ENCODE measurements at places on chromosomes 6 and 20.

GRCh38 chr20:53752583-53752970 lies 158.9 kb upstream of the ZNF217 start:
- no peak for DNase-seq

- no peak for DNase-seq
Measured at GRCh38 chr6:156963712-156964700, 186.8 kb downstream of the ARID1B start.

DNA sequence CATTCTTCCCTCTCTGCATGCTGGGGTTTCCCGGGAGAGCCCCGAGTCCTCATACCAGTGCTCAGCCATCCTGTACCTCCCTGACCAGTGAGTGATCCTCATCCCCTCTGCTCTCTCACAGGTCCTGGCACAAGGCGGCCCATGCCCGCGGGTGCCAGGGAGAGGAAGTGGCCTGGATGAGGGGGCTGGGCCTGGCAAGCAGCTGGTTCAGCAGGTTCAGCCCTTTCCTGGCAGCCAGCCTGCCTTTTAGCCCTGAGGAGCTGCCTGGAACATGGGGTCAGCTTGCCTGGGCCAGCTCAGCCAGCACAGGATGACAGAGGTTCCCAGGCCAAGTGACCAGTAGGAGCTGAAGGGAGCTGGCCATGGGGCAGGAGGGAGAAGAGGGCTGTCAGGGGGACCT lies 10.9 kb downstream of the MOCS1 start:
- DNase-seq, result no peak

- DNase-seq, result no peak
Measured at GRCh38 chr6:13666194-13667105, 45.2 kb downstream of the RANBP9 start.

DNA sequence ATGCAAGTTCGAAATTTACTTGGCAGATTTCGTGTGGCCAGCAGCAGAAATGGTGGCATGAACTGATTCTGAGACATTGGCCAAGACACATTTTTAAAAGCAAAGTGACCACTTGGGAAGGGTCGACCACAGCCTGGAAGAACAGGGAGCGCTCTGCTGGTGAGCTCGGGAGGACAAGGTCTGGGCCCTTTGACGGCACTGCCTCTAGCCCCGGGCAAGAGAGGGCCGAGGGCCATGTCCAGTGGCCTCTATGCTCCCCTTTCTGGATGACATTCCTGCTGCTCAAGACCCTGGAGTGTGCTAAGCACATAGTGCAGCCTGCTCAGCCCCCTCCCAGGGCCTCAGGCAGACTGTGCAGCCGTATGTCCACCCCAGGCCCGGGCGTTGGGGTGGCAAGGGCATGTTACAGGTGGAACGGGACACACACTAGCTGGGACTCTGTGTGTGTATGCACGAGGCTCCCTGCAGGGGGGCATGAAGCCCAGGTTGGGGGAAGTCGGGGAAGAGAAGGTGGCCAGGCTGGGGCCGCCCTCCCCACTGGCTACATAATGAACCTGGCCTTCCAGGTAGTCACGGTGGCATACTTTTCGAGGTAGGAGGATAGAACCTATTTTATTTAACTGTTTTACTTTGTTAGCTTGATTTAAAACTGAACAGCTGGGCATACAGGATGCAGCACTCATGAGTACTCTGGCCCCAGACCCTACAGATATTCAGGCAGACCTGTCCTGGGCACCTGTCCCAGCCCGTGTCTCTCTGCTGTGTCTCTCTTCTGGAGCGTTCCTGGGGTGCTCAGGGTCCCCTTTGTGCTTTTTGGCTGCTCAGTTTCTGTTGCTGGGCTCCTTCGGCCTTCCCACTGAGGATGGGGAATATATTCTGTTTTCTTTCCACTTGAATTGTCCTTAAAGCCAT lies 6.4 kb downstream of the SYNJ2 start:
- DNase-seq, result no peak

Data from stimulated activated CD8-positive, alpha-beta memory T cell treated with anti-CD3 and anti-CD28 coated beads, Interleukin-12 subunit alpha, Interleukin-12 subunit beta, amount 100 ng/mL, for 1 hour (primary cell).